CD4-positive, alpha-beta T cell treated with Interleukin-6 at 100 ng/mL for 8 hours (primary cell): ENCODE measurements at places on chromosomes 3 and 15.

DNA sequence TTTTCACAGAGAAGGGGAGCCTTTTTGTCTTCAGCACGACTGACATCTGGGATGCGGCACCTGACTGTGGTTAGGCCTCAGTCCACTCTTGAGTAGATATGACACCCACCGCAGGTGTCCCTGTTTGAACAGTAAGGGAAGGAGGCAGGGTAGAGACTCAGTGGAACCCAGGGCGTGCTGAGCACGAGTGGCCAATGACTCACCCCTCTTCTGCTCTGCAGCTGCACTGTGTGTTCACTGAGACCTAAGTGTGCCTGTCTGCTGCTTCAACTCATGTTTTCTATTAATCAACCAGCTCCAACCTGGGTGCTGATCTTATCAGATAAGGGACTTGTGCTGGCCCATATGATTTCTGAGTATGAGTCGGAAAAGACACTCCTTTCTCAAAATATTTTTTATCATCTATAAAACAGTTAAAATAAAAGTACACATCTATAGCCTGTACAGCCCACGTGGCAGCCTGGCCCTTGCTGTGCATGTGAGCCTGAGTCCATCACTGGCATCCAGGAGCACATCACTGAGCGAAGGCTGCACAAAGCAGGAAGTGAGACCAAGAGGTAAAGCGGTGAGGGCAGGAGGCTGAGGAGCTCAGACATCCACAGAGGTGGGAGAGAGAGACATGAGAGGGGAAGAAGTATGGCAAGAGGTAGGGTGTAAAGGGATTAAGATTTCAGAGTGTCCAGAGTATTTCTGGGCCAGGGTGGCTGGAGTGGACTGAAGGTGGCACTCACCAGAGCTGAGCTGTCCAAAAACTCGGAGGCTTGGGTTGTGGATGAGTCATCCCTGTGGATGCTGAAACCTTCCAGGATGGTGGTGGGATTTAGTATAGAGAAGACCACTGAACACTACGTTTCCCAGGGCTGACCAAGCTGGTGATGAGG lies 49.2 kb downstream of the SLC41A3 start:
- no peak for DNase-seq

DNA sequence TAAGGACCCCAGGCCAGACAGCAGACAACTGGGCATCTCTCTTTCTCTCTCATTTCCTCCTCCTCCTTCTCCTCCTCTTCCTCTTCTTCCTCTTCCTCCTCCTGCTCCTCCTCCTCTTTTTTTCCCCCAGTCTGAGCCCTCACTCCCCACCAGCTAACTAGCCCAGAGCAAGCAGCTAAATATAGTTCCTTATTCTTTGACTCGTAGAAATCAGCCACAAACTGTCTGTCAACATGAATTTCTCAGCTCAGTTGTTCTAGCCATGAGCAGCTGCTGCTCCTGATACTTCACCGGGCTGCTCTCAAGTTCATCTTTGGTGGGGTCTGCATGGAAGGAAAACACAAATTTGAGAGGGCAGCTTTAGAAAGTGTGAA lies 19.2 kb upstream of the LOXL1 start:
- no peak for DNase-seq

- DNase-seq, result no peak
Observed at GRCh38 chr3:70753572-70753971, 441.1 kb upstream of the MDFIC2 start.

DNA sequence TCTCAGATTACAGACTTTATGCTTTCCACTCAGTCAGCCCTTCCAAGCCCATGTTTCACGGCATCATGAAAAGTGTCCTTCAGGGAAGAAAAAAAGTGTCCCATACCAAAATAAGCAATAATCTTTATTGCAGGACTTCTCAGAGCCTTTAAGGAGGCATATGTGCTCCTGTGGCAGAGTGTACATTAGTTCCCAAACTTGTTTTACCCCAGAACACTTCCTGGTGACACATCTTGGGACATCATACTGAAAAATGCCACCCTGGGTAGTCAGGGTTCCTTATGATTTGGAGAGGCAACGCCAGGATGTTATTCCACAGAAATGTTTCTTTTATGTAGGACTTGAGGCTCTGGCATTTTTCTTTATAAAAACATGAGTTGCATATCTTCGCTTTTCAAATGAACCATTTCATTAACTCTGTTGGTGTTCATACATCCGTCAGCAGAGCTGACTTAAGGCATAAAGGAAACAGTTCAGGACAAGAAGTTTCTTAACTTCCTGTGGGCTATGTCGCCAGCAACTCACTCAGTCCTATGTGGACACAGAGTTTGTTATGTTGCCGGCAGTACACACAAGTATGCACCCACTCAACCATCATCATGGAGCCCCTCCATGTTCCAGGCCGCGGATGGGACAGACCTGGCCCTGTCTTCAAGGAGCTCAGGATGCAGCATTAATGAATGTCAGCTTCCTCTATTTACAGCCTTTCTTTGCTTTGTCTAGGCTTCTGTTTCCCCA lies 63.8 kb downstream of the CASR start:
- DNase-seq, result no peak

DNA sequence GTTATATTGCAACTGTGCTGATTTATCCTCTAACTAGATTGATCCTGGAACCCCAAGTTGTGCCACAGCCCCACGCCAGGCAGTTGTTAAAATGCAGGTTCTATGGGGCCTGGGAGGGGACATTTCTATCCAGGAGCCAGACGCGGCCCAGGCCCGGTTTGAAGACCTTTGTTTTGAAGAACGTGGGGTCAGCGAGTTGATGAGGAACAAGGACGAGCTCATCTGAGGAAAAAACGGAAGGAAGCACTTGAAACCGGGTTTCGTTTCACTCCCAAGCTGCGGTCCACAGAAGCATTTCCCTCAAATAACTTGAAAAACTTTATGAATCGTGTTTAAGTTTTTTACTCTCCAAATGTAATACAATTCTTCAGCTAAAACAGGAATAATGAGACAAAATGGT lies 76.4 kb downstream of the CHSY1 start:
- DNase-seq, result no peak

GRCh38 chr3:146585156-146585555 lies 20.0 kb downstream of the PLSCR5 start:
- DNase-seq, result no peak

DNA sequence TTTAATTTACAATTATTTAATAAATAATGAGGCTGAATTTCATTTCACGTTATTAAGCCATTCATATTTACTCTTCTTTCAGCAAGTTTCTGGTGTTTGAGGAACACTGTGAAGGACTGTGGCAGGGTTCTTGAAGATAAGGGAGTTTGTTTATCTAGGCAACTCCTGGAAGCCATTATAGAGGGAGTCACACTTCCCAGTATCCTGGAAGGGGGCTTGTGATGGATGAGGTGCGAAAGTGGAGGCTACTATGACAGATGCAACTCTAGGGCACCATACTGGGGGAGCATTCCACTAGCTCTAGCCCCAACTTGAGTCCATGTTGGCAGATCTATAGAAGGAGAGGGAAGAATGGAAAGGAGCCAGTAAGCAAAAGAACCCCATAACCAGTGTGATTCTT lies 14.4 kb downstream of the CNOT10 start:
- no peak for DNase-seq
